ENCODE measurements at places on chromosomes 13 and 19. TPM values are rescaled to one million over a fixed set of nuclear protein-coding genes. Genes with fewer than 3 reads are reported as not detected.

Gene ONECUT3
- not detected for total RNA-seq

Gene ZNF471
- 1.1 TPM for total RNA-seq

- no peak overlapping the region for H3K27ac ChIP-seq
- H3K36me3 ChIP-seq, result no peaks in the 10 kb centered on the region
- no peaks in the 10 kb centered on the region for H3K27me3 ChIP-seq
- H3K4me3 ChIP-seq, result no peak overlapping the region
- H3K4me1 ChIP-seq, result peaks cover 2% of the 10 kb centered on the region
These were observed 1241.9 kb downstream of the UQCRFS1 start for GRCh38 chr19:27971071-27971470.

GRCh38 chr13:28621449-28621848 is 37.5 kb upstream of the POMP start:
- no peak overlapping the region for H3K27ac ChIP-seq
- DNase-seq, result no peak
- peaks cover 7% of the 10 kb centered on the region for H3K4me1 ChIP-seq
- no peaks in the 10 kb centered on the region for H3K36me3 ChIP-seq
- H3K4me3 ChIP-seq, result no peak overlapping the region
- no peaks in the 10 kb centered on the region for H3K27me3 ChIP-seq

GRCh38 chr19:15289673-15290072 is 42.7 kb downstream of the BRD4 start:
- H3K27ac ChIP-seq, result peak overlapping the region; percentile 72
- no peak for DNase-seq
- no peaks in the 10 kb centered on the region for H3K27me3 ChIP-seq
- H3K4me1 ChIP-seq, result peaks cover 78% of the 10 kb centered on the region
- peak overlapping the region; percentile 47 for H3K4me3 ChIP-seq
- no peaks in the 10 kb centered on the region for H3K36me3 ChIP-seq

GRCh38 chr13:70297189-70297616 is 189.0 kb upstream of the KLHL1 start:
- DNase-seq, result no peak
- no peaks in the 10 kb centered on the region for H3K4me1 ChIP-seq
- H3K36me3 ChIP-seq, result no peaks in the 10 kb centered on the region
- no peak overlapping the region for H3K4me3 ChIP-seq

- H3K36me3 ChIP-seq, result peaks cover 4% of the 10 kb centered on the region
- H3K4me3 ChIP-seq, result peak overlapping the region; percentile 97
- DNase-seq, result no peak
These were observed 2.6 kb downstream of the CIRBP start for GRCh38 chr19:1271528-1272422.

All from T-helper 17 cell (primary cell).